ENCODE measurements at places on chromosomes 11 and 22.

- DNase-seq: no peak
Observed at GRCh38 chr11:108734956-108735559, 70.2 kb downstream of the DDX10 start.

DNA sequence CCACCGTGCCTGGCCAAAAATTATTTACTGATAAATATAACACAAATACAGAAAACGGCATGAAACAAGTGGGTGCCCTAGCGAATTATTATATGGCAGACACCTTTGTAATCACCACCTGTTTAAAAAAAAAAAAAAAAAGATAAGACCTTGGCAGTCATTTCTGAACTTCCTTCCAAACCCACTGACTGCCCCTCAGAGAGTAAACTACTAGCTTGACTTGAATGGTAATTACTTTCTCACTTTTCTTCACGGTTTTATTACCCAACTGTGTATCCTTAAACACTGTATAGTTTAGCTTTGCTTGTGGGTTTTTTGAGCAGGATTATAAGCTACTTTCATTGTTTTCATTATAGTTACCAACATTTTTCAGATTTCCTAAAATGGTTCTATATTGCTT, 23.7 kb downstream of the SFI1 start:
- DNase-seq: no peak

DNA sequence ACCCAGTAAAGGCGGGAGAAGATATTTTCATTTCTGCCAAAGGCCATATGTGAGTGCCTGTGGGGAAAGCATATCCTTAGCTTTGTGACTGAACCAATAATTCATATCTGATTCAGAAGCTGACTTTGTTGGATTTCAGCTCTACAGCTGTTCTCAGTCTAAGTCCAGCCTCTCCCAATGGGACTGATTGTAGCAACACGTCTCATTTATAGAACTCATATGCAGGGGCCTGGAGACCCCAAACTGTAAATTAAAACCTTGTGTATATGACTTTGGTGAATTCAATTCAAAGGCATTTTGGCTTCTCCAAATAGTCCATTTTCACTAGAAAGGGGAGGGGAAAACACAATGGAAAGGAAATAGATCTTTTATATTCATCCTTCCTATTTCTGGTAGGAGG, 250.4 kb upstream of the SORL1-AS1 start:
- no peak for DNase-seq

DNA sequence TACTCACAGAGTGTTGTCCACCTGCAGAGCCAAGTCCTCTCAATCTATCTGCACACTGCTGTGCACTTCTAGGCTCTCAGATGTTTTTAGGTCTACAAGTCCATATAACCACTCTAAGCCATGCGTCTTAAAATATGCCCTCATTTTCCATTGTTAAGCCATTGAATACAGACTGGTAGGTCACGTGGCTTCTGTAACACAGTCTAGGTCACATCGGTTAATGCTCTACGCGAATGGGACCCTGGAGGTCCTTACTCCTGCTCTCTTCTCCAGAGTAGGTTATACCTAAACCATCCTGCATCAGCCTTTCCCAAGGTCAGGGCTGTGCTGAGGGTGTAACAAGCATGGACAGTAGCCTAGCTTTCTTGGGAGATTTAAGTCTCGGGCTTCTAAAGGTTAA, 819 bp downstream of the JAML start:
- DNase-seq: no peak

DNA sequence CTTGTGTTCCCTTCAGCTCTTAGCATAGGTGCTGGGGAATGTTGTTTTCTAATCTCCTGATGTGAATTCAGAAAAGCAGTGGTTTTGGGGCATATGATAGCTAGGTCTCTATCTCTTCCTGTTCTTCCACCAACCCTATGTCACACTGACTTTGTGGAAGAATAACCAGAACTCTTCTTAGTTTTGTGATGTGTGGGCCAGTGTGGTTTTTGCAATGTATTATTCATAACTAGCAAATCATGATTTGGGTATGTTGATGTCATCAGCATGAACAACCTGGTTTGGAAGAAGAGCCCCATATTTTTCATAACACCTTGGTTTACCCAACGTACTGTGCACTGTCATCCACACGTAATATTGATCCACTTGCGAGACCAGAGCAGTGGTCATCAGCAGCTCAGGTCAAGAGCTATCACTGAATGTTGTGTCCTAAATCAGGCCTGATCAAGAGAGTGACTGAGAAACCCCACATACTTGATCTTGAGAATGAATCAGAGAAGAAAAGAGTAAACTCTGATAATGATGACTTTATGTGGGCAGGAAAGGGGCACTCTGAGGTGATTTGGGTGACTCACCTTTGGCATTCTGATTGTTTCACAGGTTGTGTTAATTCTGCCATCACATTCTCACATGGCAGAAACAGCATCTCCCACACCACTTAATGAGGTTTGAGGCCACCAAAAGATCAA, 19.4 kb upstream of the MS4A6E start:
- no peak for DNase-seq

DNA sequence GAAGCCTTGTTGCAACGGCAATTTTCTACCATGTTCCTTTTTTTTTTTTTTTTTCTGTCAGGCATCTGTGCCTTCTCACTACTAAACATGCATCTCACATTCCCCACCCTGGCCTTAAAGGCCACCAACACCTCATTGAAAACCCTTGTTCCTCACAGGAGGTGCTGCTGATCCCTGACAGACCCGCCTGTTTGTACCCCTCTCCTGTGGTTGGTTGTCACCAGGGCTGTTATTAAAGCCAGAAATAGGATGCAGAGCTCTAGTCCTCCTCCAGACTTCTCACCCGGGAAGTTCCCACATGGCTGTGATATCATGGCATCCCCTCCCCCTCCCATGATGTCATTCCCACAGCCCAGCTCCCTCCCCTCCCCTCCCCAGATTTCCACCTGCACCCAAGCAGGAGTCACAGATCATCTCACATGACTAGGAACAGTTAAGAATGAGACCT, 302.8 kb upstream of the NCAM1 start:
- no peak for DNase-seq

DNA sequence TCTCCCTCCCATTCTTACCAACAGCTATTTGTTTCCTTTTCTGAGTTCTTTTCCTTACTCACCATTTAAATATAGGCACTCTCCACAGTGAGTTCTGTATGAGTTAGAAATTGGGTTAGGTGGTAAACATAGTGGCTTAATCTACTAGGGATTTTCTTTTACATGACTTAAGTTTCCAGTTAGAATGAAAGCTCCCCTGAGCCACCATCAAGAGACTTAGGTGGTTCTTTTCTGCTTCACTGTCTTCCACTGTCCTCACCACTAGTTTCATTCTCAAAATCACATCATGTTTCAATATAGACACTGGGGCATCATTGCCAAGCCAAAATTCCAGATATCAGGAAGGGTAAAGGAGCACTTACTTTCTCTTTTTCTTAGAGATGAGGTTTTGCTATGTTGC, 9.0 kb upstream of the REXO2 start:
- no peak for DNase-seq

Measured in hippocampal formation (tissue), 2 donors.